NCI-H82 (cell line): ENCODE measurements at places on chromosomes 12 and 14.

DNA sequence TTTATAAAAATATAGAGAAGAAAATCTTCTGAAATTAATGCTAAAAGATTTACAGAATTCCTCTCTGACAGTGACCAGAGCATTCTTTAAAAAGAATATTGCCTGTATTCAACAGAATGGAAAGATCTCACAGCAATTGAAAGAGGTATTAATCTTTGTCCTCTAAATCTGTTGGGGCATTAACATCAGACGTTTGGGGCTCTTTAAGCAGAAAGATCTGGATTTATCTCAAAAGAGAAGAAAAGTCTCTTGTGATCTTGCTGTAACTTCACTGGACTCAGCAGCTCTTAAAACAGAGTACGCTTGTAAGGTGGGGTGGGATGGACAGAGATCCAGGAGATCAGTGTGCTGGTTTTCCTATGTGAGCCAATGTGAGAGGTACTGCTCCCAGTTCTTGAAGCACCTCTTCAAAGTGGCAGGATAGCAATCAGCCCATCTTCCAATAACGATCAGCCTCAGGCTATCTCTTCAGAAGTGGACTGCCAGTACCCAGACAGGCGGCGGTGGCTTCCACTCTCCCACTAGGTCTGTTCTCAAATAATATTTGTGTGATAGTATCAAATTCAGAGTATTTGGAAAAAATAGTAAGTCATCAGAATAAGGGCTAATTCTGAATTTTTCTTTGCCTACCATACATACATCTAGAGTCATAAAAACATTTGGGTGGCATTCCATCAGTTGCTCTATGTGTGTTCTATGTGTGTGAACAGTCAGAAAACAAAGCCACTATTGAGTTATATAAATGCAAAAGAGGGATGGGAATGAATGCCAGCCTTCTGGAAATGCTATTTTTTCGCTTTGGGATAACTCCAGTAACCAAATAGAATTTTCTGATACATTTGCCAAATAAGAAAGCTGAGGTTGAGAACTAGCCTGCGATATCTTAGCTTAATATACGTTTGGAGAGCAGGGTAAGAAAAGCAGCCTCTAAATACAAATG, 237.4 kb upstream of the RGS6 start:
- DNase-seq: no peak

DNA sequence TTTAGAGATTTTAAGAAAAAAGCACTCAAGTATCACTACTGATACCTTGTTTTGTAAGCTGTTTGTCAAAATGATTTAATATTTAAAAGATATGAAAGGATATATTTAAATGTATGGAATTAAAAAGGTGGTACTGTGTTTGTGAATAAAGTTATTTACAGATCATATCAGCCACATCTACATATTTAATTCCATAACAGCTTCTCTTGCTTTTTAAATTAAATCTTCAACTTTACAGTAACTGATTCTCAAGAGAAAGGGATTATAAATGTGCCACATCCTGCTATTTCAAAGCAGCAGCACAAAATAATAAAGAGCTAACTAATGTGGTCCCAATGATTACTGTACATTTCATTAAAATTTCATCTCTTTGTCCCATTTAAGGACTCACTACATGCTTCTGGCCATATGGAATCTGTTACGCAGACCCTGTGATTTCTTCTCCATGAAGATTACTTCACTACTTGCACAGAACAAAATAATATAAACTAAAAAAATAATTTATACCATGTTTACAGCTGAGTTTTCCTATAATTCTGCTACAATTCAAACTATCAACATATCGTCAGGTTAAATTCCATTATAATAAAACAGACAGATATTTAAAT, 117.8 kb downstream of the MED13L start:
- DNase-seq: no peak

DNA sequence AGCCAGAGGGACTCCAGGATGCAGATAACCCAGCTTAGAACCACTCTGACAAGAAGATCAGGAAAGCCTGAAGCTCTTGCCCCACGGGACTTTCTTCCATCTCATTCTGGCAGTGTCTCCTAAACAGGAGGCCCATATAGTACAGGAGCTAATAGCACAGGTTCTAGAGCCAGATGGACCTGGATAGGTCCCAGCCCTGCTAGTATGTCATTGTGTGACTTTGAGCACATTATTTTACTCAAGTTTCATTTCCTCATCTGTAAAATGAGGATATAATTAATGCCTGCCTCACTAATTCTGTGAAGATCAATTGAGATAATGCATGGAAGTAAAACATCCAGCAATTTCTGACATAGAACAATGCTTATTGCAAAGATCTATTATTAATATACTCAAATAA, 66.5 kb upstream of the GZMB start:
- DNase-seq: peak; percentile 6

DNA sequence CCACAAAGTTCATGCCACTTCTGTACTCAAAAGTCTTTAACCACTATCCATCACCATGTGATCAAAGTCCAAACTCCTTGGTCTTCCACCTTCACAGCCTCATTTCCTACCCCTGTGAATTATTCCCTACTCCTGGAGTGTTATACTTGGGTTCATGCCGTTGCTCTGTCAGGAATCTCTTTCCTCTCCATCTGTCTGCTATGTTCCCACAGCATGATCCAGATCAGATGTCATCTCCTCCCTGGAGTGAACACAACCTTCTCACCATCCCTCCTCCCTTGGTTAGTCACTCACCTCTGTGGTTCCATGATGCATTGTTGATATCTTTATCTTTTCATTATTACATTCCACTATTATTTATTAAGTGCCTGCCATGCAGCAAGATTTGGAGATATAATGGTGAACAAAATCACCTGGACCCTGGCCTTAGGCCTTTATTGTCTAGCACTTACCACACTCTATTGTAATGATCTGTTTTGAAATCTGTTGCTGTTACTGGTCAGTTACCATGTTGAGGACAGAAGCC, 22.4 kb downstream of the LACRT start:
- DNase-seq: no peak

DNA sequence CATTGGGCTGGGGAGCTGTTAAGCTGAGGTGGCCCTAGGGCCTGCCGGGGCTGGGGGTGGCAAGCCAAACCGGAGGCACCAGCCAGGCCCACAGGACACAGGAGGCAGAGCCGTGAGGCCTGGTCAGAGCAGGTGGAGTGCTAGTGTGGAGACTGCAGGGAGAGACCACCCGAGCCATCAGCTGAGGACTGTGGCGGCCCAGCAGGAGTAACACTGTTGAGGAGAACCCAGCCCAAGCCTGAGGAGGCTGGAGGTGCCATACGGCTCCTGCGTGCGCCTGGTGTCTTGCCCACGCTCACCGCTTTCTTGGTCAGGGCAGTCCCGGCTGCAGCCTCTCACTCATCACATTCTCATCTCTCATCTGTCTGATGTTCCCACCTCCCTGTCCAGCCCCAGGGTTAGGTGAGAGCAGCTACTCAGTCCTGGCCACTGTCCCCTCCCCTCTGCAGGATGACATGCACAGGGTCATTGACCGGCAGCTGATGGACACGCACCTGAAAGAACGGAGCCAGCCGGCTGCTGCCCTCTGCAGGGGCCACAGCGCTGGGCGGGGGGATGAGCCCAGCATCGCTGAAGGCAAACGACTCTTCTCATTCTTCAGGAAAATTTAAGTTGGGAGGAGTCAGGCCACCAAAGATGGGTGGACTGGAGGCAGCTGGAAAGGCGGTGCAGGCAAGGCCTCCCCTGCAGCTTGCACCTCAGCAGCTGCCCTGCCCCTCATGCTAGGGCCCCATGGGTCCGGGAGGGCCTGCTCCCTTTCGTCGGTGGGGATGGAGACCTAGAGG, 23.8 kb downstream of the RAB35 start:
- DNase-seq: no peak

GRCh38 chr14:101956179-101956885, 8.0 kb upstream of the DYNC1H1 start:
- DNase-seq: peak; percentile 33

DNA sequence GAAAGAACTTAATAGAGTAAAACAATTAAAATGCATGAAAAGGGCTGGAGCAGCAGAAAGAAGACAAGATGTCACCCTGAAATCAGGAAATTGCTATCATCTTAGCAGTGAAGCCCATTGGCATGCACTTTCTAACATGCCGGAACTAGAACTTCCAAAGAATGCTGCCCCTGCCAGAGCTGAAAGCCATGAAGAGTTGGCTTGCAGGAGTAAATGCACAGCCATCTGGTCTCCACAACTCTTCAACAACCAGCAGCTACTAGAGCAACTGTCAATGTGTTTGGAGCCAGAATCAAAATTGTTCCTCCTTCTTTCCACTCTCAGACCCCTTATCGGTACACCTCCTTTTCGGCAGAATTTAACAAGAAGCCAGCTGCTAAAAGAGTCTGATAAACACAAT, 414.1 kb downstream of the KCNH5 start:
- DNase-seq: no peak

GRCh38 chr12:31250179-31250578, 75.8 kb downstream of the SINHCAF start:
- no peak for DNase-seq

DNA sequence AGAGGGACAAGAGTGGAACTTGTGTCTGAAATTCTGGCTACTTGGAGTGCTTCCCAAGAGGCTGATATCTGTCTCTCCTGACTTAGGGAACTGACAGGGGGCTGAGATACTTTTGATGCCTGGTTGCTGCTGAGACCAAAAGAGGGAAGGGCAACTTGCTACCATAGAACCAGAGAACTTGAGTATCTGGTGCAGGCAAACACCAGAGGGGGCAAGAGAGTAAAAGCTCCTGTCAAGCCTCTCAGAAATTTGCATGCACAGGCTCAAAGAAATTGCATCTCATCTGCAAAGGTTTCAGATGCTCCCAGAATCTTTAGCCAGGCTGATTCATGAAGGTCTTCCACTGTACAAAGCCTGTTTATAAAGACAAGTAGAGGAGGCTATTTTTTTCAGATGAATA, 391.3 kb upstream of the FOXG1 start:
- peak; percentile 68 for DNase-seq

DNA sequence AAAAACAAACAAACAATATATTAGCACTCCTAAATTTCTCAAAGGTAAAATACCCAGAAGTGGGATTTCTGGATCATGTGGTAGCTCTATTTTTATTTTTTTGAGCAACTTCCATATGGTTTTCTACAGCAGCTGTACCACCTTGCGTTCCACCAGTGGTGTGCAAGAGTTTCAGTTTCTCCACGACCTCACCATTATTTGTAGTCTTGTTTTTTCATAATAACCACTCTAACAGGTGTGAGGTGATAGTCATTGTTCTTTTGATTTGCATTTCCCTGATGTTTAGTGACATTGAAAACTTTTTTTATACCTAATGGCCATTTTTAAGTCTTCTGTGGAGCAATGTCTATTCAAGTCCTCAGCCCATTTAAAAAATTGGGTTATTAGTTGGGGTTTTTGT, 127.3 kb upstream of the SLC38A2 start:
- DNase-seq: no peak

GRCh38 chr12:6494968-6495367, 1.1 kb downstream of the NCAPD2 start:
- no peak for DNase-seq

GRCh38 chr12:3216726-3217682, 139.8 kb downstream of the TSPAN9 start:
- no peak for DNase-seq

DNA sequence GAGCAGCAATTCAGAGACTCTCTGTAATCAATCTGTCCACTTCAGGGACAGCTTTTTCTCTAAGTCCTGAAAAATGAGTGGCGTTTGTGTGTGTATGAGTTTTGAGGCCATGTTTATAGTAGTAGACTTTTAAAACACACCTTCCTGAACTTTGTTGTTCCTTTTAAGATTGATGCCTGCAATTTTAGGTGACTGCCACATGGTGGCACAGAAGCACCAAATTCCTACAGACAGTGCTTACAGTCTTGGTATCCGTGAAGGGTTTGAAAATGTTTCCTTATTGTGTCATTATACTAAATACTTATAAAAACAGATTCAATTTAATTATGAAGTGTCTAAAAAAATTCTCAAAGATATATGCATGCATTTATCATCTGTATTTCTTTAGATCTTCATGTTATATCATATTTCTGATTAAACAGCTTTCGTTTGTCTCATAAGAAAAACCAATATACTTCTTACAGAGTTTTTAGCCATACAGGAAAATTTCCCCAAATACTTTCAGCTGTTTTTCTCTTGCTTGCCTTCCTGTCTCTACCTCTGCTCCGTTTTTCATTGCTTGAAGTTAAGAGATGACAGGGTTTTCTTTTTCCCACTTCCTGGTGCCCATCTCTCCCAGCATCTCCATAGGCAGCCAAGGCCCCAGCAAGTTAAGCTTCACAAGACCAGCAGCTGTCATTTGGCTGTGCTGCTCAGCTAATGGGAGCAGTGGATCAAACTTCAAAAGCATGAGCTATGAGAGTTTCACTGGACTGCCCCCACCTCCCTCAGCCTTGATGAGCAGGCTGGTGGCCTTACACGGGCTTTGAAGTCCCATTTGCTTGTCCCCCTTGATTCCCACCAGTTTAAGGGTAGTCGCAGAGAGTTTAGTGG, 259.6 kb downstream of the AKAP6 start:
- DNase-seq: peak; percentile 53

DNA sequence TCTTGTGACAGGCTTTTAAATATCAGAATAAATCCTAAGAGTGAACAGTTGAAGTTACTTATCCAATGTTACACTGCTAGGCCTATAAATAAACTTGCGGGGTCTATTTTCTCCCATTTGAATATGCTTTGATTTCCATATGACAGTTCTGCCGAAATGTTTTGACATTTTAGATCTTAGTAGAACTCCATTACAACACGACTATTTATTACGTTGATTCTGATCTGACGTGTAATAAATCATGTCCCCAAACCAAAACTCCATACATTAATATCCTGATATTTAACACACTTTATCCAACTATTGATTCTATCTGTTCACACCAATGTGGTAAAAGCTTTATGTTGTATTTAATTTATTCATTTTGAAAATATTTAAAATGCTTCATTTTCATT, 16.1 kb upstream of the NEMF start:
- DNase-seq: no peak

DNA sequence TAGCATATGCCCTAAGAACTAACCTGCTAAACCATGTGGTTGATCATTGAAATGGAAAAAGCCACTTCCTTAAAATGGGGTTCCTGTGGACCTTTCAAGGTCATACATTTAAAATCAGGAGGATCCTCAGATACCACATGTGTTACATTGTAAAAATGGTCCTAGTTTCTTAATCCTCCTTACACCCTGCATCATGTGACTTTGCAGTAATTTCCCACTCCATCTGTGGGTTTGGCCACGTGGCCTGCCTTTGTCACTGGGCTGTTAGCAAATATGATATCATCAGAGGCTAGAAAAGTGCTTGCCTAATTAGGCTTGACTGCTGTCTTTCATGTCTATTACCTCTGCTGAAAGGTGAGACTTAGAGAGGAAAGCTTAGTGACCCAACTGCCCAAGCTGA, 70.7 kb downstream of the CMKLR1 start:
- no peak for DNase-seq

- peak; percentile 98 for DNase-seq
Observed at GRCh38 chr12:4607056-4607455, 41.8 kb downstream of the AKAP3 start.

GRCh38 chr12:92431146-92431545, 271.6 kb upstream of the PLEKHG7 start:
- no peak for DNase-seq

GRCh38 chr12:124566997-124567672, at the start of gene NCOR2:
TSS of gene NCOR2 (minus strand) at chr12:124567612. CDS start at chr12:124495251, 72,361 bp downstream.
- DNase-seq: peak; percentile 58
